ENCODE measurements at places on chromosomes 13 and 19.

DNA sequence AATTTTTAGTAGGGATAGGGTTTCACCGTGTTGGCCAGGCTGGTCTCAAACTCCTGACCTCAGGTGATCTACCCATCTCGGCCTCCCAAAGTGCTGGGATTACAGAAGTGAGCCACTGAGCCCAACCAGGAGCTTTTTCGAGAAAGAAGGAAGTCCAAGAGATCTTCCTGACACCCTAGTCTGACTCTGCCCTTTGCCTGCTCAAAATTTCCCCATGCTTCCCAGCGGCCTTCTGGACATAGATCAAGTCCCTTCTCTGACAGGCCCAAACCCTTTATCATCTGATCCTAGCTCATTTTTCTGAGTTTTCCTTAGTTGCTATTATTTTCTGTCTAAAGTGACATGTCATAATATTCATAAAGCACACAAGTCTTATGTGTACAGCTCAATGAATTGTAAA is 1.5 kb upstream of the BAX start:
- DNase-seq, result no peak

DNA sequence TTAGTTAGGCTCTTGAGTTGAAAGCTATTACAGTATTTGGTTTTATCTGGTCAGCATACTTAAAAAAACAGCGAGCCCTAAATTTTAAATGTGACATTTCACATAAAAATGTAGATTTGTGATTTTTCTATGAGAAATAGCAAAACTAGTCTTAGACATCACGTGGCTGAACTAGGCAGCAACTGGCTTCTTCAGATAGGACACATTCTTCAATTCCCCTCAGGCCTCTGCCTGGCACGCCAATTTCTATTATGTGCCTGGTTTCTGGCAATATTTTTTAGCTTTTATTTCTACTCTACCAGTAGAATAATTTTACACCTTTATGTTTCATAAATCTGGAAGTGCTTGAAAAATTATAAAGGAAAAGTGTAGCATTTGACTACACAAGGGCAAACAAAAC is 433.7 kb downstream of the DIAPH3 start:
- DNase-seq, result no peak

- peak; percentile 78 for DNase-seq
Observed at GRCh38 chr13:94249512-94249911, 230.0 kb downstream of the DCT start.

DNA sequence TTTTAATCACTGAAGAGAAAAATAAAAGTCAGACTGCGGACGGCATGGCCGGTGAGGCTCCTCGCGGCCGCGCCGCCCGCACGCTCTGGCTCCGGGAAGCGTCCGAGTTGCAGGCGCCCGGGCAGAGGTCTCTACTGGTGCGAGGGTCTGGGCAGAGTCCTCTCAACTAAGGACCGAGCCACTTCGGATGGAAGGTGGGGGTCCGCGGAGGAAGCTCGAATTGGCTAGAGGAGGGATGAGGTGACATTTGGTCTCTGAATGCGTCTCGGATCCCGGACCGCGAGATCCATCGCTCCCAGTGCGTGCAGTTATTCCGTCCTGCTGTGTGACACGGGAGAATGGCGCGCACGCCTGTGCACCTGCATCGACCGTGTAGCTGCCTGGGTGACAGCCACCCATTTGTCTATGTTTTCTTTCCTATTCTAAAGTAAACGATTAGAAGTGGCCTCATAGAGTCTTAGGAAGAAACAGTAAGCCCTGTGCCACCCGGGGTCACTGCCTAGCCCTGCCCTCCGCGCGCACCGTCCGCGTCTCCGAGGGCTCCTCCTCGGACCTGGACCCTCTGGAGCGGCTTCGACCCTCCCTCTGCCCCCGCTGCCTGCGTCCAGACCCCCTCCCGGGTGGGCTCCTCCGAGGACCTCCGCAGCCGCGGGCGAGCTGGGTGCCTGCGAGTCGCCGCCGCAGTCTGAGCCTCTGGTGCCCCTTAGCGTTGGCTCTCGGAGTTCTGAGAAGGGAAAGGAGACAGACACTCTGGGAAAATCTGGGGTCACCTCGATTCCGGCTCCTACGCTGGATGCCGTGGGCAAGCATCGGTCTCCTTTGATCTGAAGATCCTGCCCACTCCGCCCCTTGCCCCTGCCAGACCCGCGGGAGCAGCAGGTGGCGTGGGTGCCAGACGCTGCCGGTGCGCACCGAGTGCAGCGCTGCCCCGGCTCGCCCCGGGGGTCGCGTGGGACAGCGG is 347.4 kb downstream of the LIG4 start:
- DNase-seq, result peak; percentile 84

- DNase-seq, result peak; percentile 63
Observed at GRCh38 chr13:26062853-26063444, 11.1 kb upstream of the SHISA2 start.

DNA sequence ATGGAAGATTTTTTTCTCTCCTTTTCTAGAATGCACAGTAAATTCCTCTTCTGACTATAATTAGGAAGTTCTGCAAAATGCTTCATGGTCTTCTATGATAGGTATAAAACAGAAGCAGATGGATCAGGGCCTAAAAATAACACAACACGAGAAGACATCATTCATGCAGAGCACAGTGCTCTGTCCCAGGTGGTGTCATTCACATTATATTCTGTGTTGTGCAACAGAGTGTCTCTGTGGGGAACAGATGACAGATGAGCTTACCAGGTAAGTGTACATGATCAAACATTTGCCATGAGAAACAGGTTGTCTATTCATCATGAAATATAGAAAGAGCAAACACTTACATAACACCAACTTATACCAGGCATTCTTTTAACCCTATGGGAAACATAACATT is 288.3 kb downstream of the KCTD12 start:
- no peak for DNase-seq

- peak; percentile 65 for DNase-seq
Observed at GRCh38 chr19:31348481-31349159, 616 bp downstream of the TSHZ3 start.

DNA sequence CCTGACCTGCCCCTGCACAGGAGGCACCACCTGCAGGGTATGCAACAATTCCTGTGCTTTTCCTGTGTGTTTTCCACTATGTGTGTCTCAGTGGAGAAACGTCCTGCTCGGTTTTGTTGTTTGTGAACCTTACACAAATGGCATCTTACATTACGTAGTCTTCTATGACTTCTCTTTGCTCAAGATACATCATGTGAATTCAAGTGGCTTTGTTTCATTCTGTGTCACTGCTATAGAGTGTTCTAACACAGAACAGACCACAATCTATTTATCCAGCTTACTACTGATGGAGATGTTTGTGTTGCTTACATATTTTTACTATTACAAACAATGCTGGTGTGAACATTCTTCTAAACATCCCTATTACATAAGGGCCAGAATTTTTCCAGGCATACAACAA is 97.7 kb downstream of the ANKRD10 start:
- DNase-seq, result no peak

DNA sequence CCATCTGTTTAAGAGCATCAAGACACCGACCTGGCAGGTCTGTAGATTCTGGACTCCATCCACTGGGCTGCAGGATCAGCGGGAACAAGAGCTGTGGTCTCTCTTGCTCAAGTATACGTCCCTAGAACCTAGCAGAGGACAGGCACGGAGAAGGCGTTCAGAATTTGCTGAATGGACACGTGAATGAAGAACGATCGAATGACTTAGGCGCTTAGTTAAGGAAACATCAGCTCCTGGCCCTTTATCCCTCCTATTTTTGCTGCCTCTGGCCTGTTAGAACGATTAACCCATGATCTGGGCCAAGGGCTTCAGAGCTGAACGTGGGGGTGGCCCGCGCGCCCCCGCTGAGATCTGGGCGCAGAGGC is 953 bp downstream of the DZIP1 start:
- peak; percentile 58 for DNase-seq

- DNase-seq, result no peak
Observed at GRCh38 chr19:5894704-5895349, 8.8 kb downstream of the NDUFA11 start.

GRCh38 chr13:108369412-108369811 is 99.9 kb downstream of the TNFSF13B start:
- DNase-seq, result no peak

- DNase-seq, result no peak
Observed at GRCh38 chr13:80552851-80553440, 212.0 kb upstream of the SPRY2 start.

DNA sequence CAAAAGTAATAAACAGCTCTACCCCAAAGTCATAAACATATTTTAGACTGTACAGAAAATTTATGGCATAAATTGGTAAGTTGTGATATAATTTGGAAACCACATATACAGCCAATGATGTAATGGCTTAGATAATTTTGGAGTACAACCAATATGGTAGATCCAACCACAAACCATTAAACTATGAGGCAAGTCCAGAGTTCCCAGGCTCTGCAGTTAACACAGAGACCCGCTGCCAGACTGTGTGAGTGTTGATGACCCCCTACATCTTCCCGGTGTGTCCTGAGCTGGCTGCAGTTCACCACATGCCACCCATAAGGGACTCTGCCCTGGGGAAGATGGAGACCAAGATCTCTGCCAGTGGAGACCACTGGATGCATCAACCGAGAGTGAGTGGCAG is 9.9 kb upstream of the SERPINE3 start:
- DNase-seq, result no peak

DNA sequence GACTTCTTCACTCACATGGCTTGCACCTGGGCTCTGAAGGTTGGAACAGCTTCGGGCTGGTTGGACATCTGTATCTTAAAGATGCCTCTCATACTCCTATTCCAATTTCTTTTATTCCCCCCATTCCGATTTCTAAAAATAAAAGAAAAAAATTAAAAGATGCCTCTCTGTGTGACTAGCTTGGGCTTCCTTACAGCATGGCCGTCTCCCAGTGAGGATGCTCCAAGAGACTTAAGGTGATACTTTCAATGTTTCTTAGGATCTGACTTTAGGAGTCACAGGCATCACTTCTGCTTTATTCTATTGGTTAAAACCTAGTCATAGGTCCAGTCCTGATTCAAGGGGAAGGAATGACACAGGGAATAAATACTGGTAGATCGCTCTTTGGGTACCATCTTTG is 9.9 kb upstream of the SULT2A1 start:
- no peak for DNase-seq

DNA sequence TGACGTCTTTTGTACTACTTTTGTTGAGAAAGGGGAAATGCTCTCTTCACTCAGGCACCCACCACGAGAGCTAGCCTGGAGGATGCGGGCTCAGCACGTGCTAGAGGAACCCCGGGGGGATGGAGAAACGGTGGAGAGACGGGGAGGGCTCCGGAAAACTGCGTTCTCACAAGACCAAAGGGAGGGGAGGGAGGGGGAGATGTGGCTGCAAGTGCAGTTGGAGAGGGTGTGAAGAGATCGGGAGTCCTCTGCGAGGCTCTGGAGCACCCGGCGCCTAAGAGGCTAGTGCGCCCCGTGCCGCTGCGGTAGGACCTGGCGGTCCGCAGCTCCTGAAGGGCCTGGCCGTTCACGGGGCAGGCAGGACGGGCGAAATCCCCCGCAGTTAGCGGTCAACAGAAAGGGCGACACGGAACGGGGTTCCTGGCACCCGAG is 43.4 kb upstream of the XPO4 start:
- DNase-seq, result peak; percentile 35

DNA sequence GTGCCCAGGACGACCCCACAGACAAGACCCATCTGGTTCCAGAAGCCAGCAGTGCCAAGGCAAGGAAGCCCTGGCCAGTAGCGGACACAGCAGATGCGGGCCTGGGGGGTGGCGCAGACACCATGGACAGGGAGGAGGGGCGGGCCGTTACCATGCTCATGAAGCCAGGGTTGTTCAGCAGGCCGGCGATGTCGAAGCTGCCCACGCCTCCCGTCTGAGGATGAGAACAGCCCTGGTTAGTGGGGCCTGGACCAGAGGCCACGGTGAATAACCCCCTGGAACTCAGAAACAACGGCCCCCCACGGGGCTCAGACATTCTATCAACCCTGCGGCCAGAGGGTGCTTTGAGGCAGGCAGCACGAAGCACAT is 21.5 kb upstream of the SLC39A3 start:
- DNase-seq, result no peak

DNA sequence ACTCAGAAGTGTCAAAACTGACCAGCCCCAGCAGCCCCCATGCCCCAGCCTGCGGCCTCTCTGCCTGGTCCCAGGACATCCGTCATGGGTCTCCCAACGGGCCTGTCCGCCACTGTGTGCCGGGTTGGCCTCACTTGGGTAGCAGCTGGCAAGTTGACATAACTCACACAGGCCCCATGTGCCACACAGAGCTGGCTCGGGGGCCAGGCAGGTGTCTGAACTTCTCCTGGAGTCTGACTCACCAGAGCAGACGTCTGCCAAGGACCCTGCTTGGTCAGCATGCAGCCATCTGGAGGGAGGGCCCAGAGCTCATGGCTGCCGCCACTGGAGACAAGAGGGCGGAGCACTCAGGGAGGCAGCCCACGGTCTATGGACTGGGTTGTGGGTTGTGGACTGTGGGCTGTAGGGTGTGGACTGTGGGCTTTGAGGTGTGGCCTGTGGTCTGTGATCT is 32.0 kb upstream of the TMEM255B start:
- DNase-seq, result peak; percentile 32

- peak; percentile 3 for DNase-seq
Observed at GRCh38 chr13:34943436-34944273, 1.6 kb downstream of the NBEA start.

- DNase-seq, result peak; percentile 92
Observed at GRCh38 chr19:32345261-32346207, at the start of gene ZNF507. TSS of gene ZNF507 (plus strand) at chr19:32345610. CDS start at chr19:32352831, 7,221 bp downstream.

GRCh38 chr13:21238267-21238666 is 61.8 kb downstream of the MRPL57 start:
- DNase-seq, result no peak

DNA sequence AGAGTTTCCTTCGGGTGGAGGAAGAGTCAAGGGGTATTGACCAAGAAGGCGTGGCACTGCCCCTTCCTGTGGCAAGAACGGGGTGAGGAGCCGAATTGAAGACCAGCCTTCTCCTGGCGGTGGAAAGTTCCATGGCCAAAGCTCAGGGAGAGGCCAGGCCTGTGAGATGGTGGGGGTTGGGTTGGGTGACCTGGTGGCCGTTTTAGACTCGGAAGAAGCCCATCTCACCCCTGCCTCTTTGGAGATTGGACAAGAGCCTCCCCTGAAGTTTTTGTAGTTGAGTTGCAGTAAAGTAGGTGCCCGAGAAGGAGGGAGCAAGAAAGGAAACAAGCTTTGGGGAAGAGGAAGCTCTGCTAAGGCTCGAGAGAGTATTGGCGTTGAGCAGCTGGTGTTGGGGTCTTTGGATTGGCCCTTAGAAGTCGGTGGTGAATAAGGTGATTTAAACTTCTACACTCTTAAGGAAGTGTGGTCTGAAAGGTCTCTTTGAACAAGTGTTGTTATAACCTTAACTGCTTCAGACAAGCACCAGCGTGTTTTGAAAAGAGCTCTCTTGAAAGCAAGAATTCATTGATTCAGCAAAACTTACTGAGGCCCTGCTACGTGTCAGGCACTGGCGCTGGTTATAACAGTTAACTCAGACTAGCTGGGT is 964 bp downstream of the SPINT2 start:
- no peak for DNase-seq
